Activated effector memory CD4-positive, alpha-beta T cell treated with Interleukin-2 at 50 U/mL for 16 hours (primary cell): ENCODE measurements at places on chromosomes 12 and 14.
A peak's percentile ranks its signal among the peaks of the same experiment; 100 is the strongest.

DNA sequence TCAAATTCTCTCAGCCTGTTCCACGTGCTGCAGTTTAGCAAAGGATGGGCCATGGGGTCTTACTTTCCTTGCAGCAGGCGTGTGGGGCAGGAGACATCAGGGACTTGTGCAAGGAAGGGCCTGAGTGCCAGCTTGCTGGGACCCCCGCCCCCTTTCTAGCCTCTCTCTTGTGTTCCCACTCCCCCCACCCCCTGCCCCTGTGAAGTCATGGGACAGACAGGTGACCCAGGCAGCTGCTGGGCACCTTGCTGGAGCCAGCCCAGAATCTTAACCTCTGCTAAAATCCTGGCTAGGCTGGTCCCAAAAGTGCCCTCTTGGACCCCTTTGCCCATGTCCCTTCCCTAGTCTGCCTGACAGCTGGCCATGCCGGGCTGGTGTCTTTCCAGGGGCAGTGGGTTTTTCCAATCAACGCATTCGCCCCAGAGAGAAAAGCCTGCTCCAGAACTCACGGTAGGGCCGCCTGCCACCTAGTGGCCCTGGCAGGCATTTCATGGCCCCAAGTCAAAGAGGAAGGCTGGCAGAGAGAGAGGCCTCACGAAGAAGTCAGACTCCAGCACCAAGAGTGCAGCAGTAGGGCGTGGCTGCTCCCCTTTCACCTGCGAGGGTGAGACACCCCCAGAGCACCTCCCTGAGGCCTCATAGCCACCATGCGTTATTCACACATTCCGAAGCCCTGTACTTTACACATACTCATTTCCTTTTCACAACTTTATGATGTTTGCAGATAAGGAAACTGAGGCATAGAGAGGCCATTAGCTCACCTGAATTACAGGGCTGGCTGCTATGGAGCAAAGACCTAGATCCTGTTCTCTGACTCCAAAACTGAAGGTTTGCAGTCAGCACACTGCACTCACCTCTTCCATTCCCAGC lies 67.4 kb downstream of the LGMN start:
- DNase-seq, result peak; percentile 65

- DNase-seq, result no peak
Measured at GRCh38 chr12:121568971-121569751, 11.7 kb downstream of the KDM2B start.

- no peak for DNase-seq
Measured at GRCh38 chr12:108852674-108853309, 4.6 kb downstream of the SSH1 start.

DNA sequence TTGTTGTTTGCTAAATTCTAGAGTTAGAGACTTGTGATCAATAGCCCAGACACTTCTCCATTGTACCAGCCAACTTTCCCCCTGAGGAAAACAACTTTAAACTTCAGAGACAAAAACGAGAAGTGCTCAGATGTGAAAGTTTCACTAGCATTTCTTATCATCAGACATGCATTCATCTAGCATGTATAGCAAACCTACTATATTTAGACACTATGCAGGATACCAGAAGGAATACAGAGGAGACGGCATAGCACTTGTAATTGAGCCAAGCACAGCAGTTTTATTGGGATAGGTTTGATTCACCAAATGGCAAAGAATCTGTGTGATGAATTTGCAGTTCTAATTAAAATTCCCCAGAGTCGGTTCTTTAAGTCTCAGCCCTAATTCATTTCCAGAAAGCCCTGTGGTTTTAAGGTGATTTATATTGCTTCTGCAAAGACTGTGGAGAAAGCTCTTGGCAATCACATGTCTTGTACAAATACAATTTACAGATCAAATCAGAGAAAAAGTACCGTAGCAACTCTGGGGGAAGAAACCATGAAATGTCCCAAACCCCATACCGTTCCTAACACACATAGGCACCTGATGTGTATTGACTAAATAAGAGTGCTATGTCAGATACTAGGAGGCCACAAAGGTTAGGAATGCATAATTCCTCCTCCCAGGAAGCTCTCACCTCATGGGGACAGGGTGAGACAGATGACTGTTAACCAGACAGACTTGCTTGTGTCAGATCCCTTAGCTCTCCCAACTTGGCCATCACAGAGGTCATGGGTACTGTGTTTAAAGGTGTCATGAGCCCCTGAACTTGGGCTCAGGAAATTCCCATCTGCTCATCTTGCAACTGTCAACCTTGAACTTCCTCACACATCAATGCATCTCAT lies 69.6 kb upstream of the KRAS start:
- DNase-seq, result no peak

DNA sequence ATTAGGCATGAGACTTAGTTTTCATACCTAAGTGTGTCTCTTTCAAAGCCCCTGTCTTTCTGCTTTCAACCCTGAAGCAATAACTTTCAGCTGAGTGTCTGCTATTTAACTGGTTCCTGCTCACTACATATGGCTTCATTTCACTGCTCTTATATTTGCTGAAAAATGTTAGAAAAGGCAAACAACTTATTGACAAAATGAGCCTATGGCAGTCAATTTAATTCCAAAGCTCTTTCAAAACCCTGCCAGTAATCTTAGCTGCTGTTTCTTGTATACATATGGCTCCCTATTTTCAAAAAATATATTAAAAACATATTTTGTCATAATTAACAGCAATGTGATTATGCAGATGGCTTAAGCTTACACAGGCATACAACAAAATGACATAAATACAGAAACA lies 334.1 kb upstream of the MGAT4C start:
- DNase-seq, result no peak

DNA sequence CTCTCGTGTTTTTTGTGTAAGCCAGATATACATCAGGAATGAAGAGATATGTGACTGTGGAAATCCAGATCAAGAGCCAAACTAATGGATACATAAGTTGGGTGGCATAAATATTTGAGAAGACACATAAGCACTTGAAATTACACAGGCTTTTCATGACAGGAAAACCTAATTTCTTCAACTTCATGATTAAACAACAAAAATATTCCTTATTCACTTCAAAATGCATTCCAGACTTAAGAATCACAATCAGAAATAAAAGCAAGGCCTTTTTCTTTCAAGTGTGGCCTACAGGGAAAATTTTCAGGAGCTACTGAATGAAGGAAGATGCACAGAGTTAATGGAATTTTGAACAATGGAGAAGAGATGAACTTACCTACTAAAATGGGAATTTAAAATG lies 515.6 kb downstream of the FOXG1 start:
- no peak for DNase-seq

- DNase-seq, result no peak
Measured at GRCh38 chr12:109721276-109721675, 7.7 kb downstream of the FAM222A start.

GRCh38 chr14:63892265-63892664 lies 39.5 kb downstream of the SYNE2 start:
- no peak for DNase-seq

- DNase-seq, result no peak
Measured at GRCh38 chr12:104576980-104577580, 120.3 kb downstream of the CHST11 start.

DNA sequence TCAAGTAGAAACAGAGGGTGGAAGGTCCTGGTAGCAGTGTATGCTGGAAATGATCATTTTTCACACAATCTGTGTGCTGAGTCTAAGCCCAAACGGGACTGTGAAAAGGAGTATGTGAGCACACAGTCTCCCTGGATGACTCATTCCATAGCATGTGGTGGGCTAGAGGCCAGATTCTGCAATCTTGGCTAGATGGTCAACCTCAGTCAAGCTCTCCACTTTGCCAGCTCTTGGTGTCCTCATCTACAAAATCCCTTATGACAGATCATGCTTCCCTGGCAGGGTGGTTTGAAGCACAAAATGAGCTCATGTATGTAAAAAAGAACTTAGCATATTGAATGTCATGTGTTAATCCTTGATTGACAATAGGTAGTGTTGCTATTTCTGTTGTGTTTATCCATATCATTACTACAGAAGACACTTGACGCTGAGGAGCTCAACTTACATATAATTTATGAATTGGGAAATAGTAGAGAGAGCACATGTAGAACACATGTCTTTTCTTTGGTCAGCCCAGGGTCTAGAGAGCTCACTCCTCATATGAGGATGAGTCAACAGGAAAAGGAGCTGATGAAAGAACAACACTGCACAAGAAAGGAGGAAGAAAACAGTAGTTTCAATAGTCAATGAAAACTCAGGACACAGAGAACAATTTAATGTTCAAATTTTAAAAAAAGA lies 517.5 kb downstream of the BCL11B start:
- no peak for DNase-seq

DNA sequence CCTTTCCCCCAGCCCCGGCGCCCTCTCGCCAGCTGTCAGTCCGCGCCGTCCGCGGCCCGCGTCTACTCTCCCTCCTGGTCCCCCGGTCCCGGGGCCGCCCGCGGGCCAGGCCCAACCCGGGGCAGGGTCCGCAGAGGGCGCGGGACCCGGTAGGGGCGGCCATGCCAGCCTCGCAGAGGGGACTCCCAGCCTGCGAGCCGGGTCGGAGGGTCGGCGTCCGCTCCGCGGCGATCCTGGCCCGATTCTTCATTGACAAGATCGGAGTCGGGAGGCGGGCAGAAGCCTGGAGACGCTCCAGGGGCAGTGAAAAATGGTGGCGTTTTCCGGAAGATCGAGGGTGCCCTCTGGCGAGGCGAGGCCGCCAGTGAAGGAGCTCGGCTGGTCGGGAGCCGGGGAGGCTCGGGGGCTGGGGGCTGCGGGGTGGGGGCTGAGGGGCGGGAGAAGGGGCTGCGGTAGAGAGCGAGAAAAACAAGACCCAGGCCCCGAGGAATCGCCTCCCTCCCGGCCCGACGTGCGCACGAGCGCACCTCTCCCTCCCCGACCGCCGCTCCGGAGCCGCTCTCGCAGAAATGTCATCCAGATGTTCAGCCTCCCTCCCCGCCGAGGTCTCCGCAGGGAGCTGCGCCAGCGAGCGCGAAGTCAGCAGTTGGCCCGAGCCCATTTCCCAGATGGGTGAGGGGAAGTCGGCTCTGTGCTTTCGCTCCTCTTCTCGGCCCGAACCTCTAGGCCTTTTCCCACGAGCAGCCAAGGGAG lies 647 bp upstream of the TGFB3 start:
- DNase-seq, result peak; percentile 73

- DNase-seq, result no peak
Measured at GRCh38 chr12:49537231-49537751, 1.5 kb upstream of the KCNH3 start.

DNA sequence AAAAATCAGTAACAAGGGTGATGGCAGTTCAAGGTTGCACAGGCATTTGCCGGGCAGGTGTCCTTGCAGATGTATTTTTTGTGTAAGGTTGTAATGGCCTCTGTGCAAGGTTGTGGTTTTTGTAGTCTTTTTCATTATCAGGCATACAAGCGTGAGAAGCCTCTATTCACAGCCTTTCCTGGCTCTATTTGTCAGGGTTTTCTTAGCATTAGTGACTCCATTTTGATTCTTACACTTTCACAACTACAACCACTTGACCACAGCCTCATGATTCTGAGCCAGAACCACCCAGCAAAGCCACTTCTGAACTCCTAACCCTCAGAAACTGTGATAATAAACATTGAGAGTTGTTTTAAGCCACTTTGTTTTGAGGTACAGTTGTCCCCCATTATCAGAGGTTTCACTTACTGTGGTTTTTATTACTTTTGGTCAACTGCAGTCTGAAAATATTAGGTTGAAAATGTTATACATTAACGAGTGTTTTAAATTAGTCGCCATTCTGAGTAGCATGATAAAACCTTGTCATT lies 27.5 kb upstream of the CHGA start:
- no peak for DNase-seq

DNA sequence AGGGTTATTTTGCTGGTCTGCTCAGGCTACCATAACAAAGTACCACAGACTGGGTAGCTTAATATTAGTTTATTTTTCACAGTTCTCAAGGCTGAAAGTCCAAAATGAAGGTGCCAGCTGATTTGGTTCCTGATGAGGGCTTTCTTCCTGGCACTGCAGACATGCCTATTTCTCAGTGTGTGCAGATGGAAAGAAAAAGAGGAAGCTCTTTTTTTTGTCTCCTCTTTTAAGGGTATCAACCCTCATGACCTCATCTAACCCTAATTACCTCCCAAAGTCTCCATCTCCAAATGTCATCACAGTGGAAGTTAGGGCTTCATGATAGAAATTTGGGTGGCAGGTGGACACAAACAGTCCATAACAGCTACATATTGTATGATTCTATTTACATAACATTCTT lies 25.0 kb upstream of the POLR3B start:
- no peak for DNase-seq

- no peak for DNase-seq
Measured at GRCh38 chr12:15423629-15424028, 101.3 kb downstream of the PTPRO start.

DNA sequence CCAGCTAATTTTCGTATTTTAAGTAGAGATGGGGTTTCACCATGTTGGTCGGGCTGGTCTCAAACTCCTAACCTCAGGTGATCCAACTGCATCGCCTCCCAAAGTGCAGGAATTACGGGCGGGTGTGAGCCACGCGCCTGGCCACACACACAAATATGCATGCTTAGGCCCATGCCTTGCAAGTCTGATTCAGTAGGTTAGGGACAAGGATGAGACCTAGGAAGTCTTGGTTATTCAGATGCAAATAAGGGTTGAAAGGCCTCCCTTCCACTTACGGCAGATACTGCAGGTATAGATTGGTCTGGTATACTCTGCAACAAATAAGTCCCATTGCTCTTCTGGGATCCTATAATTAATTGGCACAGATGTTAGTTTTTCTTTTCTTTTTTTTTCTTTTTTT lies 32.9 kb downstream of the TXNRD1 start:
- DNase-seq, result no peak

DNA sequence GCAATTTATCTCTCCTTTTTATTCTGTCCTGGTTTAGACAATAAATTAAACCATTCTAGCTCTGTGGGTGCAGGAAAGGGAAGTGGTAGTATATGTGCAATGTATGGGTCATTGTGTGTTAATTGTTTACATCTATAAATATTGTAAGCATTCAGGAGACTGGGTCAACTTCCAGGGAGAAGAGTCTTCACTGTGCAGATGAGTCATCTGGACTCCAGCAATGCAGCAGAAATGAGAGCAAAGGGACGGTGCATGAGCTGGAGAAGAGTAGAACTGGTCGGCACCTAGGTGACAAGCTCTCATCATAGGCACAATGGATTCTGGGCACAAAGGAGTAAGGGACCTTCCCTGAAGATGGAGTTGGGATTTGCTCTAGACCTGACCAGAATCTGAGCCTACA lies 211.1 kb upstream of the DAAM1 start:
- no peak for DNase-seq

- no peak for DNase-seq
Measured at GRCh38 chr12:51822956-51823355, 25.6 kb downstream of the FIGNL2 start.

DNA sequence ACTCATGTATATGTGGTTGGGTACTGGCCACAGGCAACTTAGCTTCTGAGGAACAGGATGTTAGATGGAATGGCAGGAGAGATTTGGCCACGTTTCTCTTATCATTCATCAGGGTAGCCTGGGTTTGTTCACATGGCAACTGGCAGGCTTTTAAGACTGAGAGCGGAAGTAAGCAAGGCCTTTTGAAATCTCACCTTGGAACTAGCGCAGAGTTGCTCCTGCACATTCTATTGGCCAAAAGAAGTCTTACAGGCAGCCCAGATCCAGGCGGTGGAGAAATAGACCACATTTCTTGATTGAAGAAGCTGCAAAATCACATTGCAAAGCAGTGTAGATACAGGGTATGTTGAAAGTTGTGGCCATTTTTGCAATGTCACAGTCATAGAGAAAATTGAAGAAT lies 3.7 kb downstream of the CLEC4A start:
- no peak for DNase-seq

- no peak for DNase-seq
Measured at GRCh38 chr12:27523305-27523641, 733 bp upstream of the PPFIBP1 start.

GRCh38 chr14:34931206-34931605 lies 51.6 kb upstream of the SRP54 start:
- DNase-seq, result peak; percentile 2
